Astrocyte (in vitro differentiated cells and primary cell): ENCODE measurements at places on chromosomes 12 and 14. TPM values are rescaled to one million over a fixed set of nuclear protein-coding genes. Genes with fewer than 3 reads are reported as not detected.
A peak's percentile ranks its signal among the peaks of the same experiment; 100 is the strongest.

DNA sequence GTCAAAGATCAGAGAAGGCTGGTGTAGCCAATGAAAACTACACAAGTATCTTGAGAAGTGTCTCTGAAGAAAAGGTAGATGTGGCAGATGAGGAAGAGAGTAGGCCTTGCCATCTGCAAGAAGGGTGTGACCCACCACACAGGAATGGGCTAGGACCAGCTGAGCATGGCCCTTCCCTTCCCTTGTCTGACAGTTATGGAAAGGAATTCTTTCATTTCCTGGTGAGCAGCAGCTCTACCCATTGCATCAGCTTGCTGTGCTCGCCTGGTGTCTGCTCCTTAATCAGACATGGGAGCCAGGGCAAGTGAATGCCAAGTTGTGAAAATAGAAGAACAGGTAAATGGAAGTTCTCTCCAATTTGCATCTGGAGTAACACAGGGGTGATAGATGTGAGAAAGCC, 145.2 kb upstream of the KRR1 start:
- DNase-seq, result peak; percentile 83
- H3K4me1 ChIP-seq, result peaks cover 40% of the 10 kb centered on the region
- no peaks in the 10 kb centered on the region for H3K36me3 ChIP-seq
- no peak overlapping the region for H3K4me3 ChIP-seq
- no peaks in the 10 kb centered on the region for H3K27me3 ChIP-seq

The P2RX4 gene
- 13.9 and 14.3 TPM in 2 replicates for total RNA-seq

DNA sequence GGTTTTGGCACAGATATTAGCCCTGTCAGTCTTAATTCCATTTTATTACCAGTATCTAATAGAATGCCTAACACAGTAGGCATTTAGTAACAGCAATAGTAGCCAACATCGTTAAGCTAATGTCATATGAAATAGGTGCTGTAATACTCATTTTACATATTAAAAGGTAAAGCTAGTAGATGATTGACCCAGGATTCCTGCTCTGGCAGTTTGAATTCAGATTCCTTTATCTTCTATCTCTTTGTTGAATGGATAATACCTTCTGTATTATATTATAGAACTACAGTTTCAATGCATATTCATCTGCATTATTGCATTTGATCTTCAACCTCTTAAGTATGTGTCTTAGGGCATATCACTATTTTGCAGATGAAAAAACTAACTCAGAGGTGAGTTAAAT, 2.9 kb downstream of the ATL1 start:
- H3K4me3 ChIP-seq, result no peak overlapping the region
- H3K36me3 ChIP-seq, result no peaks in the 10 kb centered on the region
- no peaks in the 10 kb centered on the region for H3K27me3 ChIP-seq
- H3K27ac ChIP-seq, result no peak overlapping the region
- no peak for DNase-seq

DNA sequence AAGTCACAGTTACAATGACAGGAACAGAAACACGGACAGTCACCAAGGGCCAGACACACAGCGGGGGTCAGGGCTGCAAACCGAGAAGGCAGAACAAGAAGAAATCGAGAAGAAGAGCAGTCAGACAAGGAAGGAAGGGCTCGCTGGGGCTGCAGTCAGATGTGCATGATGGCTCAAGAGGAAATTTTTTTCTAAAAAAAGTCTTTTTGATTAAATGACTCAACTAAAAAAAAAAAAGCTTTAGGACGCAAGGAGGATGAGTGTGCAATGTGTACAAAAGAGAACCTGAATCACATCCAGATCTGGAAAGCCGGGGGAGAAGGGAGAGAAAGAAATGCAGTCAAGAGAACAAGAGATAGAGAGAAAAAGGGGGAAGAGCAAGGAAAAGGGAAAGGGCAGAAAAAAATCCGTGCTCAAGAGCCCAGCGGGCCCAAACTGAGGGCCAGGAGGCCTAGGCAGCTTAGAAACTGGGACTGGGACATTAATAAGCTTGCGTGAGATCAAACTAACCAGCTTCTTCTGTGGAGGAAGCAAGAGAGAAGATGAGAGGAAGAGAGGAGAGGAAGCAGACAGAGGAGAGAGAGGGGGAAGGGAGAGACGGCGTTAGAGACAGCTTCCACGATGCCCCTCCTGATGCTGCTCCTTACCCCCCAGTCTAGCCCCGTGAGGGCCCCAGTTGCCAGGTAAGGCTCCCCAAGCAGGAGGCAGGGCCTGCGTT, 6.7 kb downstream of the IFFO1 start:
- H3K4me3 ChIP-seq, result peak overlapping the region; percentile 22
- peaks cover 13% of the 10 kb centered on the region for H3K36me3 ChIP-seq
- H3K27me3 ChIP-seq, result no peaks in the 10 kb centered on the region
- DNase-seq, result peak; percentile 78
- H3K27ac ChIP-seq, result peak overlapping the region; percentile 88
- peaks cover 73% of the 10 kb centered on the region for H3K4me1 ChIP-seq

DNA sequence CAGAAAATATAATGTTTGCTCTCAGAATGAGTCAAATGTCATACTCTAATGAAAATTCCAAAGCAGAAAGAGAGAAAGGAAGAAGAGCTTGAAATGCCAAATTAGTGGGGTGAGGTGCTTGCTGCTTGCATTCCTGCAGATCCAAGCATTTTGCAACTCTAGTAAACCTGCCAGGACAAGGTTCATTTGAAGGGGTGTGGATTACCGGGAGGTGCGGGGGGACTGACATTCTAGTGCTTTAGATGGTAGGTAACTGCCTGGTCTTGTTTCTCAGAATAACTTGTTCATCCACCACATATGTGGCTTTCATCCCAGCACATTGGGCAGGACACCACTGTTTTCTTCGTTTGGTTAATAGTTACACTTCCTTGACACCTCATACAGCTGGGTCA, 144.4 kb downstream of the AKAP6 start:
- H3K4me3 ChIP-seq, result no peak overlapping the region
- H3K27me3 ChIP-seq, result no peaks in the 10 kb centered on the region
- H3K36me3 ChIP-seq, result no peaks in the 10 kb centered on the region
- peak; percentile 88 for DNase-seq
- peaks cover 21% of the 10 kb centered on the region for H3K4me1 ChIP-seq

GRCh38 chr12:71804505-71804904, 35.1 kb upstream of the TBC1D15 start:
- H3K4me3 ChIP-seq, result no peak overlapping the region
- no peaks in the 10 kb centered on the region for H3K36me3 ChIP-seq
- peaks cover 10% of the 10 kb centered on the region for H3K27me3 ChIP-seq
- no peak for DNase-seq

The TSHR gene
- total RNA-seq, result not detected in 2 replicates

The LTBP2 gene
- 162 and 196 TPM in 2 replicates for total RNA-seq

GRCh38 chr14:89325299-89325883, 91.6 kb downstream of the FOXN3 start:
- peaks cover 23% of the 10 kb centered on the region for H3K4me1 ChIP-seq
- H3K27ac ChIP-seq, result no peak overlapping the region
- H3K27me3 ChIP-seq, result no peaks in the 10 kb centered on the region
- no peaks in the 10 kb centered on the region for H3K36me3 ChIP-seq
- no peak overlapping the region for H3K4me3 ChIP-seq
- no peak for DNase-seq

GRCh38 chr12:53456654-53457366, 4.9 kb downstream of the PCBP2 start:
- H3K4me3 ChIP-seq, result no peak overlapping the region
- H3K4me1 ChIP-seq, result peaks cover 10% of the 10 kb centered on the region
- peaks cover 78% of the 10 kb centered on the region for H3K36me3 ChIP-seq
- H3K27me3 ChIP-seq, result no peaks in the 10 kb centered on the region

DNA sequence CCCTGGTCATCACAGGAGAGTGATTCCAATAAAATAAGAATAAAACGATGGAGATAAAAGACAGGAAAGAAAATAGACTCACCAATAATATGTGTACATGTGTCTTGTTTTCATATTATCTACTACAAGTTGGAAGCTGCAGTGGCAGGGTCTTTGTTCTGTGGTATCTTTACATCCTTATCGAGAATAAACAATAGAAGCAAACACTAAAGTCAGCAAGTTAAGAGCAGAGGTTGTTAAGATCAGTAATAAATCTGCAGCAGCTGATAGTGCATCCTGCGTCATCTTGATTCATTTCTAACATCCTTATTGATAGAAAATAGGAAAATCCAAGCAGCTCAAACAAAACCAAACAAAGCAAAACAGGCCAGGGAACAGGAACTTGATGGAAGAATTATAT, 107.4 kb downstream of the RPS29 start:
- no peaks in the 10 kb centered on the region for H3K36me3 ChIP-seq
- no peaks in the 10 kb centered on the region for H3K27me3 ChIP-seq
- H3K4me3 ChIP-seq, result no peak overlapping the region

The HOXC12 gene
- not detected in 2 replicates for total RNA-seq

The HOXC13 gene
- total RNA-seq, result not detected in 2 replicates

DNA sequence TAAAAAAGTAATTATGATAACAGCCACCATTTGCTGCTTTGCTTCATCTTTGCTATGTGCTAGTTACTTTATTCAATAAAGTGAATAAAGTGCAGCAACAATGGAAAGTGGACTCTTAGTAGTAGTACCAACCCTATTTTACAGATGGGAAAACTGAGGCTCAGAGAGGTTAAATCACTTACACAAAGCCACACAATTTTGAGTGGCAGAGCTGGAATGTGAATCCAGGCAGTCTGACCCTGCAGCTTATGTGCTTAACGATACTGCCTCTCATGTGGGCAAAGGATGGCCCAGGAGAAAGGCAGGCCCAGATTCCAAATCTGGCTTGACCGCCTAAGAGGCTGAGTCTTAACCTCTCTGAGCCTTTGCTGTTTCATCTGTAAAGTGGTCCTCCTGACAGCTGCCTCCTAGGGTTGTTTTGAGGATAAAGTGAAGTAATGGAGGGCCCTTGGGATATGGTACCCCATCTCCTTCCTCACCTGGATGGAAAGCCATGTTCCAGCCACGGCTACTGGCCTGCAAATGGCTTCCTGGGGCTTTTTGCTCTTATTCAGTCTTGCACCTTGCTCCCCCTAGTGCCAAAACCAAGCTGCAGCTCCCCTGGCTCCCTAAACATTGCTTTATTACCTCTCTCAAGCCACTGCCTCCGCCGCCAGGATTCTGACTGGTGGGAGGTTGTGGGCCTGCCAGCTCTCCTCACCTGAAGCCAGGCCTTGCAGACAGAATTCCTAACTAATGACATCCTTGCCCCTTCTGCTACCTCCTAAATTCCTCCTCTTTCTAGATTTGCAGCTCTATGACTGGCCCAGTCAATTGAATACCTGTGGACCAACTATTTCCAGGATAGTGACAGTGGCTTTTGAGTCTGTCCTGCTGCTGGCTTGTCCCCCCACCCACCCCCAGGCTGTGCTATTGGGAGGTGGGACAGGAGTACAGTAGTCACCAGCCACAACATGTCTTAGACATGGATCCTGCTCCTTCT, 283.3 kb upstream of the PWP1 start:
- no peaks in the 10 kb centered on the region for H3K27me3 ChIP-seq
- peak; percentile 50 for DNase-seq
- peaks cover 23% of the 10 kb centered on the region for H3K4me1 ChIP-seq
- H3K36me3 ChIP-seq, result no peaks in the 10 kb centered on the region
- no peak overlapping the region for H3K4me3 ChIP-seq
- H3K27ac ChIP-seq, result no peak overlapping the region

The BIN2 gene
- not detected in 2 replicates for total RNA-seq

GRCh38 chr12:88556213-88556774, 24.0 kb downstream of the KITLG start:
- H3K4me1 ChIP-seq, result peaks cover 12% of the 10 kb centered on the region
- H3K4me3 ChIP-seq, result no peak overlapping the region
- no peaks in the 10 kb centered on the region for H3K27me3 ChIP-seq
- H3K27ac ChIP-seq, result no peak overlapping the region
- H3K36me3 ChIP-seq, result no peaks in the 10 kb centered on the region

The TAS2R7 gene
- total RNA-seq, result not detected in 2 replicates

DNA sequence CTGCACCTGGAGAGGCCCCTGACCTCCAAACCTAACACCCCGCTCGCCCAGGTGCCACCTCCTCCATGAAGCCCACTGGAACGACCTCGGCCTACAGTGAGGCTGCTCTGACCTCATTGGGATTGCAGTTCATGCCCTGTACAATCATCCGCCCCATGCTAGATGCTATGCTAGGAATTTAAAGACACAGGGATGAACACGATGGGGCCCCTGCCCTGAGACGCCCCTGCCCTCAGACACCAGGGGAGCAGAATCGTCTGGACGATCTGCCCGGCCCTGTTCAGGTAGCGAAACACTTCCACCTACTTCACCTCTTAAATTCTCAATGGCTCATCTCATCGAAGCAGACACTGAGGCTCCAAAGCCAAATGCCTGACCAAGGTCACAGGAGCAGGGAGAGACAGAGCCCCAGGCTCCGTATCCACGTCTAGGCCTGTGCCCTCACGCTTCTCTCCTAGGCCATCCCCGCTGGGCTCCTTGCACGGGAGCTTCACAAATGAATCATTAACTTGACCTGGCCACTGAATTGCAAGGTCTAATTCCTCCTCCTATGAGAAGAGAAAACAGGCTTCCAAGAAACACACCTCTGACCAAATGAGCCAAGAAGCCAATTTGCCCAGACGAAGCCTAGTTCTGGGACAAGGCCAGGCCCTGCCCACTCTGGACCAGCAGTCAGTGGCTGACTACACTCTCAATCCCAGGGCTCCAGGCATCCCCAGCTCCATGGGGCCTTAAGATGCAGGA, 35.2 kb downstream of the SCARB1 start:
- no peaks in the 10 kb centered on the region for H3K27me3 ChIP-seq
- H3K4me3 ChIP-seq, result no peak overlapping the region
- peak; percentile 78 for DNase-seq

The SLCO1B1 gene
- total RNA-seq, result not detected in 2 replicates

The LMNTD1 gene
- not detected in 2 replicates for total RNA-seq

DNA sequence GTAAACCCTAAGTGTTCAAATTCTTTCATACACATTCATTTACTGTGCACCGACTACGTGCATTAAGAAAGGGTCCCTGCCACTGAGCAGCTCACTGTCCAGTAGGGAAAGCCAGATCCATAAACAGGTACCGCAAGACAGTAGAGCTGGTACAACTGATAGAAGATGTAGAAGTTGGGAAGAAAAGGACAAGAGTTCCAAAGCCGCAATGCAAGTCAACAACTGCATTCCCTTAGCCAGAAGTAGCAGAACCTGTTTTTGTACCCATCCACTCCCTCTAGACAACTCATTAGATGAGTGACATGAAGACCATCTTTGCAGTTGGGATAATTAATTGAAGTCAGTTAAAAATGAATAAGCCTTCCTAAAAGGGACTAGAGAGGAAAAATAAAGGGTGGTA, 1.3 kb downstream of the SENP1 start:
- peak overlapping the region; percentile 90 for H3K4me3 ChIP-seq
- no peaks in the 10 kb centered on the region for H3K36me3 ChIP-seq
- H3K27ac ChIP-seq, result no peak overlapping the region
- no peaks in the 10 kb centered on the region for H3K27me3 ChIP-seq

- DNase-seq, result no peak
- H3K27me3 ChIP-seq, result no peaks in the 10 kb centered on the region
- H3K4me1 ChIP-seq, result peaks cover 25% of the 10 kb centered on the region
- H3K27ac ChIP-seq, result no peak overlapping the region
- no peak overlapping the region for H3K4me3 ChIP-seq
- no peaks in the 10 kb centered on the region for H3K36me3 ChIP-seq
These were observed 13.1 kb upstream of the TMEM119 start for GRCh38 chr12:108610856-108611605.
